Astrocyte of the hippocampus (primary cell): ENCODE measurements at places on chromosomes 16 and 17.

DNA sequence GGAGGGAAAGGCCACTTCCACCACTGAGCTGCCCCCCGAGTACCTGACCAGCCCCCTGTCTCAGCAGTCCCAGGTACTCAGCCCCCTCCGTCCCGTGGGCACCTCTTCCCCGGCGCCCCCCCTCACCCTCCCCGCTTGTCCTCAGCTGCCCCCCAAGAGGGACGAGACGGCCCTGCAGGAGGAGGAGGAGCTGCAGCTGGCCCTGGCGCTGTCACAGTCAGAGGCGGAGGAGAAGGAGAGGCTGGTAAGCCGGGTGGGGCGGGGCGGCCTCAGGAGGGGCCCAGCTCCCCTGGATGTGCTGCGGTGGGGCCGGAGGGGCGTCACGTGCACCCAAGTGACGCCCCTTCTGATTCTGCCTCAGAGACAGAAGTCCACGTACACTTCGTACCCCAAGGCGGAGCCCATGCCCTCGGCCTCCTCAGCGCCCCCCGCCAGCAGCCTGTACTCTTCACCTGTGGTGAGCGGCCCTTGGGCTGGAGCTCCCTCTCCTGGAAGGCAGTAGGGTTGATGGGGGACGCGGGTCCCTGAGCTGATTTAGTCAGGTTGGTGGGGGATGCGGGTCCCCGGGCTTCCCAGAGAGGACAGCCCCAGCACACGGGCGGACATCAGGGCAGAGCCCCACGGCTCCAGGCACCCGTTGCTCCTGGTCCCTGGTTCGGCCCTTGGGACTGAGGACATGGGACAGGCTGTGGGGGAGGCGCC is 9.5 kb upstream of the MRPL12 start:
- DNase-seq: no peak

DNA sequence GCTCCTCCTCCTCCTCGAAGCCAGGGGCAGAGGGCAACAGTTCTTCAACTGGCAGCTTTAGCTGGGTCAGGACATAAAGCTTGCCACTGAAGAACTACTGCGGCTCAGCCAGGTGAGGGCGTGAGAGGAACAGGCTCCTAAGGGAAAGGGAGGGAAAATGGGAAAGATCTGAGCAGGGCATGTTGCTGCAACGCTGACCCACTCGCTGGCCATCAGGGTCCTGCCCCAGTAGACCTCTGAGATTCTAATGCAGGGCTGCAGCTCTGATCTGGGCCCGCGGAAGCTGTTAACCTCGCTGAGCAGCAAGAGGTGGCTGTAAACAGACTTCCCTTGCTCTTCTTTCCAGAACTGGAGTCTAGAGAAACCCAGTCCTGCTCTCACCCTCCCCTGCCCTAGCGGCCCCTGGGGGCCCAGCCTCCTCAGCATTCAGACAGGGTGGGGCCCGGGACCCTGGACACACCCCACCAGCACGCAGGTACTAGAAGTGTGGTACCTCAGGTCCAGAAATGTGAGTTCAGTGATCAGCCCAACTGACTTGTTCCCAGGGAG is 3.8 kb upstream of the TLCD2 start:
- DNase-seq: peak; percentile 66

DNA sequence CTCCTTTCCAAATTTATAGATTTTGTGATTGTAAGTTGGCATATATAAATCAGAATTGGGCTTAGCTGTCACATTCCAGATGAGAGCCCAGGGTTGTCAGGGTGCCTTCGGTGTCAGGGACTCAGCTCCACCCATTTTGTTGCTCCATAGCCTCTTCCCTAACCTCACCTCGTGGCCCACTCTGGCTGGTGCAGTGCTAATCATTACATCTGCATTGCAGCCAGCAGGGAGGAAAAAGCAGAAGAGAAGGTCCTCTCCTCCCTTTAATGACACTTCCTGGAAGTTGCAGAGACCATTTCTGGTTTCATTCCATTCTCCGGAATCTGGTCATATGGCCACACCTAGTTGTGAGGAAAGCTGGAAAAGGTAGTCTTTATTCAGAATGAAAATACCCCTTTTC is 113.3 kb downstream of the CCT6B start:
- DNase-seq: no peak

DNA sequence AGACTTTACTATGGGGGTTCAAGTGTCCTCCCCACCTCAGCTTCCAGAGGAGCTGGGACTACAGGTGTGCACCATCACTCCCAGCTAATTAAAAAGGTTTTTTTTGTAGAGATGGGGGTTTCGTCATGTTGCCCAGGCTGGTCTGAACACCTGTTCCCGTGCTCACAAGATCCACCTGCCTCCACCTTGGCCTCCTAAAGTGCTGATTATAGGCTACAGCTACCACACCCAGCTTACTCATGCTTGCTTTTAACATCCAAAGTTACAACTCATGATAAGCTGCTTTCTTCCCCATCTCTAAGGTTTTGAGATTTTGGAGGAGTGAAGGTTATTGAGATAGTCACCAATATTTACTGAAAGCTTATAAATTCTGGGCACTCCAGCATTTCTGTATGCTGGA is 2.6 kb downstream of the NUP88 start:
- no peak for DNase-seq

- no peak for DNase-seq
Observed at GRCh38 chr16:24771779-24772157, 42.3 kb downstream of the TNRC6A start.

DNA sequence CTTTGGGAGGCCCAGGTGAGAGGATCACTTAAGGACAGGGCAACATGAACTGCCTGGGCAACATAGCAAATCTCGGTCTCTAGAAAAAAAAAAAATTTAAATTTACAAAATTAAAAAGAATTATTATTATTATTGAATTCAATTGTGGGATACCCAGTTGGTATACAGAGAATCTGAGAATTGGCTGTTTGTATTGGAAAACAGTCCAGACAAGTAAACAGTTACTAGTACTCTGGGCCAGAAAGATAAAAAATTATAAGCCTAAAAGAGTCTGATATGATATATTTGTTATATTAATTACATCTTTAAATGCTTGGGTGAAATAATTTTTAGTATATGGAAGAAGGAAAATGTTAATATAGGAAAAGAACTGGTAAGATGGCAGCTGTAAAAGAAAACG is 15.0 kb downstream of the CCDC47 start:
- DNase-seq: no peak

- DNase-seq: no peak
Observed at GRCh38 chr17:62648251-62648955, 20.9 kb downstream of the MRC2 start.

DNA sequence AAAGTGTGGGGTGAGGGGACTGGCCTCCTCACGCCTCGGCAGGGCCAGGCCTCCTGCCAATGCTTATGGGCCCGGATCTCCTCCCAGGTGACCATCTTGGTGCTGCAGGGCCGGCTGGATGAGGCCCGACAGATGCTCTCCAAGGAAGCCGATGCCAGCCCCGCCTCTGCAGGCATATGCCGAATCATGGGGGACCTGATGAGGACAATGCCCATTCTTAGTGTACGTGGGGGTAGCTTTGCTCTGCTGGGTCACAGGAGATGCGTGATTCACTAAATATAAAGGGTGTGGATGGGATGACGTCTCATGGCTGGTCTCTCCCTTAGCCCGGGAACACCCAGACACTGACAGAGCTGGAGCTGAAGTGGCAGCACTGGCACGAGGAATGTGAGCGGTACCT is 19.5 kb downstream of the NUP85 start:
- no peak for DNase-seq

DNA sequence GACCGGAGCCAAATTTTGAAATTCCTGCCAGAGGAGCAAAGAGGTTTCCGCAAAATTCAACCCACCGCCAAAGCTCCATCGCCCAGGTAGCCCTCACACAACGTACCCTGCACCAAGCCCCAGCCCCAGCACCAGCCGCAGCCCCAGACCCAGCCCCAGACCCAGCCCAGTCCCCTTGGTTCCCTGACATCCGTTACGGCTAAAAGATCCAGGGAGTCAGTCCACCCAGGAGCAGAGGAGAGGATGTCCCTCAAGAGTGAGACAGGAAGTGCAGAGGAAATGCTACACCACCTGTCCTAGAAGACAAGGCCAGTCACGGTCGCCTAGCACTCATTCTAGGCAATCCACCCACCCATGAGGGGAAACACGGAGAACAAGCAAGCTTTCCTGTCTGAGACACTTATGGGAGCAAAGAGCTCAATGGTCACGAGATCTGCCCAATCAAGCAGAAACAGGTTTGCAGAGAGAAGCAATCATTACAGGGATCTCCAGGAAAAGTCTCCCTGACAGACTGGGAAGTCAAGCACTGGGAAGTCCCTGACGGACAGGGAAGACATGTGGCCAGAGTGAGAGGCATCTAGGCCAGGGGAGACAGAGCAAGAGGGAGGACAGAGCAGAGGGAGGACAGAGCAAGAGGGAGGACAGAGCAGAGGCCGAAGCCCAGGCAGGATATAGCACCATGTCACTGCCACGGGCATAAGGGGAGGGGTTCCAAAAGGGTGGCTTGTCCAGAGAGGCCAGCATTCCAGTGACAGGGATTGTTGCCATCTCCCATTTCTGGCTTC is 15.0 kb upstream of the KCNJ18 start:
- no peak for DNase-seq

- DNase-seq: no peak
Observed at GRCh38 chr16:79312502-79312901, 288.0 kb downstream of the MAF start.

GRCh38 chr16:1257561-1258224 is 1.8 kb downstream of the TPSD1 start:
- DNase-seq: no peak

- DNase-seq: no peak
Observed at GRCh38 chr17:47952171-47953021, 5.3 kb downstream of the PRR15L start.

DNA sequence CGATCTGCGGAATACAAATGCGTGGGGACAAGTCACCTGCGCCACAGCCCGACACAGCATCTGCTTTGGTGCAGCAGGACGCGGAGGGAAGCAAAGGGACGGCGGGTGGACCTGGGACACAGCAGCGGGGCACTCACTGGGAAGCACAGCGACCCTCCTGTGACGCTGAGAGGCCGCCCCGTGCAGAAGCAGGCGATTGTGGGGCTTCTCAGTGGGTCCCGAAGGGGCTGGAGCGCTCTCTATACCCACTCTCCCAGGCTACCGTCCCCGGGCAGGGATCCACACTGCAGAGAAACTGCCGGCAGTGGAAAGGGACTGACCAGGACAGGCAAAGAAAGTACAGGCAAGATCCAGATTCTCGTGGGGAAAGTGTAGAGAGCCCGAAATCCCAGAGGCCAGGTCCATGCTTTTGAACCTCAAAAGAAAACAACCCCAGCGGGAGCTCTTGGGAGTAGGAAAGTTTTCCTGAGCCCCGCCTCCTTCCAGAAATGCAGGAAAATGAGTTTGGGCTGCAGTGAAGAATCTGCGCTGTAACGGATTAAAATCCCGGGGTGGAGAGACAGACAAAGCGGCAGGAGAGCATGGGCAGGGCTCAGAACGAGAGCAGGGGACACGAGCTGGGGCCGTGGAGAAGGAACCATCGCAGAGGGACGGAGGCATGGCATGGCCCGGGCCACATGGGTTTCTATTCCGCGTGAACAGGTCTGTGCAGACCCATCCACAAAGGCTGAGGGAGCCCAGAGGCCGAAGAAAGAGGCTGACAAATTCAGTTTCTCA is 12.7 kb downstream of the COX4I1 start:
- DNase-seq: peak; percentile 18

GRCh38 chr16:50422926-50423325 is 54.1 kb upstream of the BRD7 start:
- DNase-seq: no peak

GRCh38 chr17:16440901-16441629 is 25.7 kb downstream of the TRPV2 start:
- DNase-seq: no peak

DNA sequence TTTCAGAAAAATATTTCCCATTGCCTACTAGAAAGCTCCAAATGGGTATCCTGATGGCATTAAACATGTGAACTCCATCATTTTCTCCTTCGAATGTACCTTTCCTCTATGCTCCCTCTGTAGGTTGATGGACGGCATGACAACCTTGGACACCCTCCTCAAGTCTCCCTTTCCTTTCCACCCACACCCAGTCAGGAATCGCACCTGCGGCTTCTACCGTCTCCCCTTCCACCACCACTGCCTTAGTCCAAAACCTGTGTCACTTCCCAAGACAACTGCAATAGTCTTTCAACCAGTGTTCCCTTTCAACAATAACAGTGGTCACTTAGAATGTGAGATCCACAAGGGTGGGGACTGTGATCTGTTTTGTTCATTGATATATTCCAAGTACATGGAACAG is 233.1 kb upstream of the AXIN2 start:
- no peak for DNase-seq

GRCh38 chr16:27414788-27415431 is 12.9 kb downstream of the IL21R start:
- DNase-seq: no peak

DNA sequence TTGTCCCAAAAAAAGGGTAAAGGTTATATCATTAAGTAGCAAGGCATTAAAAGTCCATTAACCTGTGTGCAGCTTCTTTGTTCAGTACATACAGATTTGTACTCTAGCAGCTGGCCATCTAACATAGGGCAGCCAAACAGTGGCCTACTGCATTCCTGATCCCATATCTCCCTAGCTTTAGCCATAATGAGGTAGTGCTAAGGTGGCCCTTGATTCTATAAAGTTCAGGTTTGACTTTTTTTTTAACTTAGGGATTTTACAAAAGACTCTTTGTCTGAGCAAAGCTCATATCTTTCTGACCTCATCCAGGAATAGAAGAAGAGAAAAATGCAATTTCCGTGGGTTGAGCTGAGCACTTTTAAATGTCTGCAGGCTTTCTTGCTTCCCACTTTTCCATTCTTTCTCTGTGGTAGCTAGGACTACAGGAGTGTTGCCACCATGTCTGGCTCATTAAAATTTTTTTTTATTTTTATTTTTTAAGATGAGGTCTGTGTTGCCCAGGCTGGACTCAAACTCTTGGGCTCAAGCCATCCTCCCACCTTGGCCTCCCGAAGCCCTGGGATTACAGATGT is 19.5 kb upstream of the CDC6 start:
- DNase-seq: peak; percentile 18

GRCh38 chr17:58640202-58640601 is 51.6 kb downstream of the TEX14 start:
- DNase-seq: no peak

DNA sequence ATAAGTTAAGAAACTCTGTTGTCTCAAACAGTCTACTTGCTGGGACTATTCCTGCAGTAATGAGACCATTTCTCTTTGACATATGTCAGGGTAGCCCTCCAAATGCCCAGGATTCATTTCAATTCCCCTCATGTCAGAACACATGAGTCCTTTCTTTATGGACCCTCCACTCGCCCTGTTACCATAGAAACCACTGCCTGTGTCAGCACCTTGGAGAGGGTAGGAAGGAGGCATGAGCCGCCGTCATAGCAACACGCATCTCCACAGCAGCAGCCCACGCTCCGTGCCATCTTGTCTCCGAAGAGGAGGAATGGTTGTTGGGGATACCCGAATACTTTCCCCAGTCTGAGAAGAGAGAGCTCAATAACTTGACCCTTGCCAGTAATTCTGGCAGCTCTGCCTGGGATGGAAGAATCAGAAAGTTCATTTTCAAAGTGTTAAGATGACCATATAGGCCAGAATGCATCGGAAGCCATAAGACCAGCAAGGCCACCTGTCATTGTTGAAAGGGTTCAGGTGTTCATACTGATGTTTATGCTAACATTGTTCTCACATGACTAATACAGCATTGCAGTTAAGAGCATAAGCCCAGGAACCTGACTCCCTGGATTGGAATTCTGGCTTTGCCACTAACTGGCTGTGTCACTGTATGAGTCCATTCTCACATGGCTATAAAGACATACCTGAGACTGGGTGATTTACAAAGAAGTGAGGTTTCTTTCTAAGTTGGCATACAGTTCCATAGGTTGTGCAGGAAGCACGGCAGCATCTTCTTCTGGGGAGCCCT is 141.3 kb downstream of the ABCC12 start:
- peak; percentile 76 for DNase-seq
